ENCODE measurements at places on chromosomes 7 and 10. TPM values are rescaled to one million over a fixed set of nuclear protein-coding genes. Genes with fewer than 3 reads are reported as not detected.

DNA sequence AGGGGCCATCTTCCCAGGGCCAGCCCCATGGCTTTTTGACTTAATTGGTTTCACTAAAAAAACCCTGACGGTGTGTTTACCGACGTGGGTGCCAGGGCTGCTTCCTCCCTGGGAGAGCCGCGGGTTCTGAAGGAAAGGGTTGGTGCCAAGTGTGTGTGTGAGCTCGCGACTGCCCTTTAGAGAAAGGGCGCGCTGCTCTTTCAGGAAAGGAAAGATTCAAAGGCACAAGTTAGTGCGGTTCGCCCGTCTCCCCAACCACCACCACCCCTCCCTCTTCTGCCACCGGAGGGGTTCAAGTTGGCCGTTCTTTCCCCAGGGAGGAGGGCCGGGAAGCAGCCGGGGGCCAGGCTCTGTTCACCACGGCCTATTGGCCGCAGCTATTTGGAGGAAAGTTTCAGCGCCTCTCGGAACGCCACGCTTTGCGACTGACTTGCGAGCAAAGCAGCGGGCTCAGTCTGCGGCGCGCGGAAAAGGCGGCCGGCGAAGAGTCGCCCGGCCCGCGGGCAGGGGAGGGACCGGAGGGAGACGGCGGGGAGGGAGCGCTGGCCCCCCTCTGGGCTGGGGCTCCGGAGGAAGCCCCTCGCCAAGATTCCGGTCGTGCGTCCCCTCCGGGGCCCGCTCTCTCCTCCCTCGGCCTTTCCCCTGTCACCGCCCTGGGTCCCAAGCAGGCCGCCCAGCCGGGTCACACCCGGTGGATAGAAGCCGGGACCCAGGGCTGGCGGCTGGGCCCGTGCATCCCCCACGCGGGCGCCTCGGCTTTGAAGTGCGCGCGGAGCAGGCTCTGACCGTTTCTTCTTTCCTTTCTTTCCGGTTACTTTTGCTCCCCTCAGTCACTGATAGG, 165.9 kb upstream of the PPP1R3A start:
- DNase-seq: no peak

- no peak for DNase-seq
Observed at GRCh38 chr7:5773661-5774086, 7.8 kb downstream of the RNF216 start.

CARD11 gene
- polyA plus RNA-seq: 0.96 TPM

SPOCK2 gene
- polyA plus RNA-seq: 157 TPM
